Stimulated activated CD8-positive, alpha-beta memory T cell treated with anti-CD3 and anti-CD28 coated beads, Interleukin-4, amount 100 ng/mL, for 1 hour (primary cell): ENCODE measurements at places on chromosomes 3 and 15.

DNA sequence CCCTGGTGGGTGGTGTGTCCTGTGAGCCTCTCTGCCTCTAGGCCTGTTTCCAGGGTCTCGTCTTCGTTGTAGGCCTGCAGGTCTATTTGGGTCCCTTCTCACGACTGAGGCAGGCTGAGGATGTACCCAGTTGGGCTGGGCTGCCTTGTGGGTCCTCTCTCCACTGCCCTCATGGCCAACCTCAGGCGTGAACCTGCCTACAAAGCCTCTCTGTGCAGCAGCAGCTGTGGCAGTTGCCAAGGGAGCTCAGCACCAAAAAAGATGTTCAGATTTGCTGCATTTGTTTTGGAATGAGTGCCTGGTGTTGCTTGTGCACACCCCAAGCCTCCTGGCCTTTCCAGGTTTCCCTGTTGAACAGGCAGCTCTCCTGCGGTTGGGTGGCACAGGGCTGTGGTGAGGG is 13.4 kb downstream of the KLF13 start:
- DNase-seq = no peak

- DNase-seq = no peak
These were observed 50.7 kb downstream of the ADAMTS17 start for GRCh38 chr15:100291106-100291505.

DNA sequence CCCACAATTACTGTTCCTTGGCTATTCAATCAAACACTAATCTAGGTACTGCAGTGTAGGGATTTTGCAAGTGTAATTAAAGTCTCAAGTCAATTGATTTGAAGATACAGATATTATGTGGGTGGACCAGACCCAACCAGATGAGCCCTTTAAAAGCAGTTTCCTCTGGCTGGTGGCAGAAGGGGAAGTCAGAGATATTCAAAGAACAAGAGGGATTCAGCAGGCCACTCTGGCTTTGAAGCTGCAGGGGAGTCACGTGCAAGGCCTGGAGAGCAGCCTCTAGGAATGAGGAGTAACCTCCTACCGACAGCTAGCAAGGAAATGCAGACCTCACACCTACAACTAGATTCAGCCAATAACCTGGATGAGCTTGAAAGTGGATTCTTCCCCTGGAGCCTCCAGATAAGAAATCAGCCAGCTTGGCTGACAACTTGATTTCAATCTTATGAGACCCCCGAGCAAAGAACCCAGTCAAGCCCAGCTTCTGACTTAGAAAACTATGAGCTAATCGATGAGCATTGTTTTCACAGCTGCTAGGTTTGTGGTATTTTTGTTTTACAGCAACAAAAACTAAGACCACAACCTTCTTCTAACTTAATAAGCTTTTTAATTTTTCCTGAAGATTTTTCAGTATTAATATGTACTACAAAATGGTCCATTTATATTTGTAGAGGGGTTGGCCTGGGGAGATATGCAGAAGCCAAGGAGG is 13.4 kb downstream of the HACD2 start:
- DNase-seq = no peak

DNA sequence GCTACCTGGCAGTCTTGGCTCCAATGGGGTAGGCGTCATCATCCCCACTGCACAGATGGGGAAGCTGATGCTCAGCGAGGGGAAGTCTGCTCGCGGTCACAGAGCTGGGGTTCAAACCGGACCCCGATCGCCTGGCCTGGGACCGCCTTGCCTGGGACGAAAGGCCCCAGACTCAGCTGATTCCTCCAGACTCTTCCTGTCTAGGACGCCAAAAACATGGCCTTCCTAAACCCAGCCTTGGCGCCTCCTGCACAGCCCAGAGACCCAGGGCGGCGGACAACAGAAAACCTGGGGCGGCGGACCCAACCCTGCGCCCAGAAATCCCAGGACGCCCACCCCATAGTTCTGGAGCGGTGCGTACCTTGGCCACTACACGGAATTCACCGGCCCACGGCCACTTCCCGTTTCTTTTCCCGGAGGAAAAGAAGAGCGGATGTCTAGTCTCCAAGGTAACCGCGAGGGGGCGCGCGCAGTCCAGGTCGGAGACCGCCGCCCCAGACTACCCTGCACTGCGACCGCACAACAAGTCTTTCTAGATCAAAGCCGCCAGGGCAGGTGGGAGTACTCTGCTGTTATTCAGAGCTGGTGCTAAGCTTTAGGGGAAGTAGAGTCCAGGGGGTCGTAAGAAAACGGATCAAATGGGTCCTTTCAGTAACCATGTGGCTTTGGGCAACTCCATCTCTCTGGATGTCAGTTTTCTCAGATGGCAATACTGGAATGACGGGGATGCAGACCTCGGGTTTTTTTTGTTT is 4.9 kb upstream of the IL17RD start:
- peak; percentile 30 for DNase-seq

- DNase-seq = no peak
These were observed 21.9 kb downstream of the ATOSA start for GRCh38 chr15:52657338-52657737.

- no peak for DNase-seq
These were observed 23.8 kb upstream of the ABI3BP start for GRCh38 chr3:101017017-101017416.

DNA sequence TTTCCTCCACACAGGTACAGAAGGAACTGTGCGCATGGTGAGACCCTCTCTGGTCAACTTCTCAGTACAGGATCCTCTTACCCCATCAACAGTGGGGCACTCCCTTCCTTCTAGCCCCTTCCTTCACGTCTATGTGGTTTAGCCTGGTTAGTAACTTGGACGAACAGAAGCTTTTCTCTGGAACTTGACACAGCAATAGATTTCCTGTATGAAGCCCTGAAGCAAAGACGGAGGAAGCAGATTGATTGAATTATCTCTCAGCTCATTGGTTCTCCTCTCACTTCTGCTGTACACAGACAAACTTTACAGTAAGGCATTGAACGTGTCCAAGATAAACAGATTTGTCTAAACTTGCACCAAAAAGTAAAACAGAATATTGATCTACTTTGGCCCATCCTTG is at the start of gene CD200R1:
TSS of gene CD200R1 (minus strand) at position 210 of the 400 bp plus-strand sequence. CDS start 246 bp downstream, outside the sequence.
- no peak for DNase-seq

DNA sequence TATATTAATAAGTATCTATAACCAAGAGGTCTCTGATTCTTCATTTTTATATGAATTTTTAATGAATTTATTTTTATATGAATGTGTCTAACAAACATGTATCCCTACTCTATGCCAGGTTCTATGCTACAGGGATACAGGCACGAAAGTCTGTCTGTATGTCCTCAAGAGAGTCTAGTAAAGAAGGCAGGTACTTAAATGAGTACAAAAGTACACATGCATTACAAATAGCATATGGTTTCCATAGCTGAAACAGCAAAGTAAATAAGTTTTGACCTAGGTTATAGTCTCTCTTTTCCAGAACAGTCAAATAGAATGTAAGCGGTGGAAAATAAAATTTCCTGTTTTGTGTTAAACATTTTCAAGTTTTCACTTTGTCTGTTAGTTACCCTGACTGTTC is 13.3 kb upstream of the ABHD10 start:
- no peak for DNase-seq

- no peak for DNase-seq
These were observed 770.2 kb upstream of the ALCAM start for GRCh38 chr3:104596551-104596950.

DNA sequence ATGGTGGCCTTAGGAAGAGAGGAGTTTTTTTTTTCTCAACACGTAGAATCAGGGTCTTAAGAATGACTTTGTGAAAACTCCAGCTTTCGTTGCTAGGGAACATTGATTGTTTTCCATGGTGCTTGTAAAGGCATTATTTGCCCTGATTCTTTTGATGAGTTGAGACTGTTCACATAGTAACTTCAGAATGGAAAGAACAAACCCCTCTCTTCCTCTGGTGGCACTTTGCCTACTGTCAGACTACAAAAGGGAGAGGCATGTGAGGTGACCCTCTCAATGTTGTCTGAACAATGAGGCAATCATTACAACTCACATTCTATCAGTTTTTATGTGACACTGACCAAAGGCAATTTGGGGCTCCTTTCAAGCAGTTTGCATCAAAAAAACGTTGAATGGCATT is 477.8 kb downstream of the FGF12 start:
- DNase-seq = no peak

DNA sequence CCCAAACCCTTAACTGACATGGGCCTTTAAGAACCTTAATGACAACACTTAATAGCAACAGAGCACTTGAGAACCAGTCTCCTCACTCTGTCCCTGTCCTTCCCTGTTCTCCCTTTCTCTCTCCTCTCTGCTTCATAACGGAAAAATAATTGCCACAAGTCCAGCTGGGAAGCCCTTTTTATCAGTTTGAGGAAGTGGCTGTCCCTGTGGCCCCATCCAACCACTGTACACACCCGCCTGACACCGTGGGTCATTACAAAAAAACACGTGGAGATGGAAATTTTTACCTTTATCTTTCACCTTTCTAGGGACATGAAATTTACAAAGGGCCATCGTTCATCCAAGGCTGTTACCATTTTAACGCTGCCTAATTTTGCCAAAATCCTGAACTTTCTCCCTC is 49.9 kb downstream of the PGPEP1L start:
- DNase-seq = no peak

DNA sequence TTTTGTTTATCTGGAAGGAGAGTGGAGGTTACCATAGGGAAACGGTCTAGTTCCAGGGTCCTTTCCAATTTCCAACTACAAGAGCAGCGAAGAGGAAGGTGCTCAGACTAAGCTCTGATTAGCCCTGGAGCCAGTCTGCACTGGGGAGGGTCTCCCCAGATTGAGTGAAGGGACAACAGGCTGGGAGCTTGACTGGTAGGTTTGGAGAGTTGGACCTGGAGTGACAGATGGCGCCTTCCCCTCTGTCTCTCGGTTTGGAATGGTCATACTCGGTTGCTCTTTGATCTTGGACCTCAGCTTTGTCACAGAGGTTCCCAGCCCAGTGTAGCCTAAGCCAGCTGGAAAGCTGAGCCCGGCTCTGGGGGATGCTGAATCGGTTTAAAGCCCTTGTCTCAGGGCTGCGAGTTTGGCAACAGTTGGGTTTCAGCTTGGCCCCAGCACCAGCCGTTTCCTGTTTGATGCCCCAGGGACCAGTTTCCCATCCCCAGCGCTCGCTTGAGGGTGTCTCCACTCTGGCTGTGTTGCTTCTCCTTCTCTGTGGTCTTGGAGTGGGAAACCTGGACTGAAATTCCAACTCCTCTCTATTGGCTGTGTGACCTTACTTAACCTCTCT is 53.1 kb upstream of the ULK4 start:
- no peak for DNase-seq

- DNase-seq = no peak
These were observed 755 bp downstream of the PTPN9 start for GRCh38 chr15:75578173-75578947.

GRCh38 chr3:169869484-169870220 is at the start of gene LRRC31:
LRRC31 (minus strand) TSS chr3:169869935; CDS start chr3:169869807, 128 bp downstream.
- DNase-seq = no peak
